ENCODE measurements at places on chromosomes 13 and 19.

GRCh38 chr19:3753631-3754410, 7.7 kb downstream of the APBA3 start:
- no peak for DNase-seq

DNA sequence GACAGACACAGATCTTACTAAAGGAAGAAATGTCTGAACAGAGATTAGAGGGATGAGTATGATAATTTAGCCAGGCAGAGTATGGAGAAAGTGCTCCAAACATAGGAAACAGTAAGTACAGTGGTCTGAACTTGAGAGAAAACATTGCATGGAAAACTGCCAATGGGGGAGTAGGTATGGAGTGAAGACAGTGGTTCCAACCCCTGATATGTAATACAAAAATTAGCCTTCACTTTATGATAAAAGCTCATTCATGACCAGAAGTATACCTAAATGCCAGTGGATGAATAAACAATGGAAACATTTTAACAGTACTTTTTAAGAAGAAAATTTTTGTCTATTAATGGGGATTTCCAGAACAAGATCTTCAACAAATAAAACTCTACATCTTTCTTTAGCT, 334.0 kb downstream of the DIAPH3 start:
- no peak for DNase-seq

GRCh38 chr19:55248166-55248675, 10.6 kb downstream of the PPP6R1 start:
- no peak for DNase-seq

GRCh38 chr19:1265615-1266128, 3.5 kb upstream of the CIRBP start:
- DNase-seq: no peak

DNA sequence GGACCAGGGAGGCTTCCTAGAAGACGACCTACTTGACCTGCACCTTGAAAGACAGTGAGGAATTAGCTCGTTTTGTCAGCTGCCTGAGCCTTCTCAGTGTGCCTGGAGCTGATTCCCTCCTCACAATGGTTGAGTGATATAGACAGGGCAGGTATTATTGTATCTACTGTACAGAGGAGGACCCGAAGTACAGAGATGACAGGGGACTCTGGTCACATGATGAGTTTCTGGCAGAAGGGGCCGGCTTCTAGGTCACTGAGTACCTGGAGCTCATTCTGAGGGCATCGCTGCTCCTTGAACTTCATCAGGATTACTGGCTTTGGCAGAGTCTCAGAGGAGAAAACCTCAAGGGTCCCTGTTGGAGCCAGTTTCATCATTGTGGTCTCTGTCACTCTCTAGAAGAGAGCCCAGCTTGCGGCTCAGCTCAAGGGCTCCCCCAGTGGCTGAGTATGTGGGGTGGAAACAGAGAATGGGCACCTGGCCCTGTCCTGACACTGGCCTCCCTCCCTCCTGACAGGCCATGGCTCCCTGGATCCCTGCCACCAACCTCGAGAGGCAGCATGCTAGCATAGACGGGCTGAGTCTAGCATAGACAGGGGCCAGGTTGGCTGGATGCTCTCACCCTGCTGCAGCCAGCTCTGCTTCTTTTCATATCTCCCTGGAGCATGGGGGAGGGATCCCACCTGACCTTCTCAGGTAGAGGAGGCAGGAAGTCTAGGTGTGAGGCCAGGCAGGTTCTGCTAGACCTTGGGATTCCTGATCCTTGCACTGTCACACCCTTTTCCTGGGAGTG, 38.7 kb downstream of the NFIX start:
- DNase-seq: peak; percentile 33
